ENCODE measurements at places on chromosomes 3 and 15.

GRCh38 chr3:128343287-128344051 lies 123.2 kb downstream of the DNAJB8 start:
- no peak for DNase-seq

DNA sequence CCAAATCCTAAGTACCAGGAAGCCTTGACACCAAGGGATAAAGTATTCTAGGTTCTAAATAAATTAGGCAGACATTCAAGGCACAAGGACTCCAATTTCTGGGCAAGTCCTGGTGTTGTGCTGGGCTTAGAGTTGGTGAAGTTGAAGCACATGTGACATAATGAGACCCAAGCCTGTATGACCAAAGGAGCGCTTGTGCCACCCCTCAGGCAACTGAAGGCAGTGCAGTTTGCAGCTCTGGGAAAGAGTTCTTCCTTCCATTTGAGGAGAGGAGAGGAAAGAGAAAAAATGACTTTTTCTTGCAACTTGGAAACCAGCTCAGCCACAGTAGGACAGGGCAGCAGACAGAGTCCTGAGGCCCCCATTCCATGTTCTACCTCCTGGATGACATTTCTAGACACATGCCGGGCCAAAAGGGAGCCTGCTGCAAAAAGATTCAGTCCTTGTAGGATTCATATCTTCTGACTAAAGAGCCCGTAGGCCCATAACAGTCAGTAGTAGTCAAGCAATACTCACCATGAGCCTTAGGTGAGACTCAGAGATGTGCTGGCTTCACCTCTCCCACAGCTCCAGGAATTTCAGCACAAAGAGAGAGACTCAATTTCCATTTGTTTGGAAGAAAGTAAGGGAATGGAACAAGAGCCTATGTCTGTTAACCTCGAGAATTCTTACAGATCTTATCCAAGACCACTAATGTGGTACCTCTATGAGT lies 588.8 kb upstream of the BCHE start:
- no peak for DNase-seq

DNA sequence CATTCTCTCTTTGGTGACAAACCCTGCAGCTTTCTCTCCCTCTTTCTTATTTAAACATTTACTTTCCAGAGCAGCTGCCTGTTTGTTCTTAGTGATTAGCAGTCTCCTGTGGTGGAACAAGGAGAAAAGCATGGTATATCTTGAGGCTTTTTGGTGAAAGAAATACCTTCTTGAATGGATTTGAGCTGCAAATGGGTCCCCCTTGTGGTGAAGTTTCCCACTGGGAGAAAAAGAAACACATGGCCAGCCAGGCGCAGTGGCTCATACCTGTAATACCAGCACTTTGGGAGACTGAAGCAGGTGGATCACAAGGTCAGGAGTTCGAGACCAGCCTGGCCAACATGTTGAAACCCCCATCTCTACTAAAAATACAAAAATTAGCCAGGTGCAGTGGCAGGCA lies 48.3 kb upstream of the ACP3 start:
- no peak for DNase-seq

DNA sequence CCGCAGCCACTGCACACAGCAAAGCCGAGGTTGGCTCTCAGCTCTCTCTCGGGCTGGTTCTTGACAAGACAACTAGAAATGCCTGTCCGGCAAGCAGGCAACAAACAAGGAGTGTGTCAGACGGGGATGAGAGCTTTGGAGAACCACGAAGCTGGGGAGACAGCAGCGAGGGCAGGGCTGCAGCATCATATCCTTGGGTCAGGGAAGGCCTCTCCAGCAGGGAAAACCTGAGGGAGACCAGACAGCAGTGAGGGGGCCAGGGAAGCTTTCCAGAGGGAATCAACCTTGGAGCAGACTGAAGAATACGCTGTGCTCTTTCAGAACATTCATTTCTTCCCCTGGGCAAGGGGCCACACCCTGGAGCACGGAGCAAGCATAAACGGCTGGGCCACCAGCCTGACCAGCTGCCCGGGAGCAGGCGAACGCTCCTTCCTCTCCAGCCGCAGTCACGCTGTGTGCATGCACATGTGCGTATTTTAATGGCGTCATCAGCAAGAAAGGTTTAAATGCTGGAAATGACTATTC lies 58.7 kb downstream of the CHSY1 start:
- no peak for DNase-seq

- no peak for DNase-seq
Measured at GRCh38 chr3:37510755-37511154, 336.4 kb upstream of the LRRFIP2 start.

DNA sequence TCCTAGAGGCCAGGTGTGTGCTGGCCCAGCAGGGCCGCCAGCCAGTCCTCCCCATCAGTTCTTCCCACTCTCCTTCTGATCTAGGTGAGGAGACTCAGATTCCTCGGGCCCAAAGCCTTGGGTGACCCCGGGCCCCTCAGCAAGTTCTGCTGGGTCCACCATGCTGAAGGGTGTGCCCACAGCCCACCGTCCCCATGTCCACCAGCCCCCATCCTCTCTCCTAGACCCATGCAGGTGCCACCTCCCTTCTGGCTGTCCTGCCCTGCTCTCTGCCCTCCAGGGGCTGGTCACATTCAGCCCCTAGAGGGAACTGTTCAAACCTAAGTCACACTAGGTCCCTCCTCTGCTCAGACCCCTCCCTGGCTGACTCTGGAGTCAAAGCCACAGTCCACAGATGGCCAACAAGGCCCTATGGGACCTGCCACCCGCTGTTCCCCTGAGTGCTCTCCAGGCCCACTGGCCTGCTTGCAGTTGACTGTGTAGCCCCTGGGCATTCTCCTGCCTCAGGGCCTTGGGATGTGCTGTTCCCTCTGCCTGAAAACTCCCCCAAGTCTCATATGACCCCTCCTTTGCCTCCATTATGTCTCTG lies 878 bp upstream of the TLR9 start:
- DNase-seq, result no peak

- peak; percentile 30 for DNase-seq
Measured at GRCh38 chr3:43155464-43156121, 49.7 kb upstream of the POMGNT2 start.

Data from midbrain (tissue), 1 donor.